ENCODE measurements at places on chromosomes 4 and X. TPM values are rescaled to one million over a fixed set of nuclear protein-coding genes. Genes with fewer than 3 reads are reported as not detected.

The TRMT10A gene
- total RNA-seq = 6.1 TPM

The TBC1D9 gene
- total RNA-seq = not detected

The EDA gene
- 2.2 TPM for total RNA-seq

The GATA1 gene
- 0.22 TPM for total RNA-seq

DNA sequence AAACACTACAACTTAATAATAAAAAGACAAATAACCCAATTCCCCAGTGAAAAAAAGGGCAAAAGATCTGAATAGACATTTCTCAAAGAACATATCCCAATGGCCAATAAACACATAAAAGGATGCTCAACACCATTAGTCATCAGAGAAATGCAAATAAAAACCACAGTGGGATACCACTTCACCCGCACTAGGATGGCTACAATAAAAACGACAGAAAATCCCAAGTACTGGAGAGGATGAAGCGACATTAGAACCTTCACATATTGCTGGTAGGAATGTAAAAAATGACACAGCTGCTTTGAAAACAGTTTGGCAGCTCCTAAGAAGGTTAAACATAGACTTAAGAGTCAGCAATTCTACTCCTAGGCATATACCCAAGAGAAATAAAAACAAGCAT lies 140.6 kb upstream of the ARX start:
- peaks cover 24% of the 10 kb centered on the region for H3K27me3 ChIP-seq
- no peak overlapping the region for H3K27ac ChIP-seq
- H3K36me3 ChIP-seq = no peaks in the 10 kb centered on the region
- no peak for DNase-seq

GRCh38 chr4:87071401-87071800 lies 136.6 kb downstream of the AFF1 start:
- peaks cover 4% of the 10 kb centered on the region for H3K36me3 ChIP-seq
- DNase-seq = no peak
- peak overlapping the region; percentile 3 for H3K27ac ChIP-seq

GRCh38 chr4:45099471-45099870 lies 373.1 kb upstream of the GNPDA2 start:
- no peaks in the 10 kb centered on the region for H3K27me3 ChIP-seq
- no peak overlapping the region for H3K4me3 ChIP-seq
- no peaks in the 10 kb centered on the region for H3K36me3 ChIP-seq

Data from activated T-cell treated with anti-CD3 and anti-CD28 coated beads, Interleukin-2, amount 50 U/mL, for 72 hours (primary cell).